ENCODE measurements at places on chromosomes 4 and X.

DNA sequence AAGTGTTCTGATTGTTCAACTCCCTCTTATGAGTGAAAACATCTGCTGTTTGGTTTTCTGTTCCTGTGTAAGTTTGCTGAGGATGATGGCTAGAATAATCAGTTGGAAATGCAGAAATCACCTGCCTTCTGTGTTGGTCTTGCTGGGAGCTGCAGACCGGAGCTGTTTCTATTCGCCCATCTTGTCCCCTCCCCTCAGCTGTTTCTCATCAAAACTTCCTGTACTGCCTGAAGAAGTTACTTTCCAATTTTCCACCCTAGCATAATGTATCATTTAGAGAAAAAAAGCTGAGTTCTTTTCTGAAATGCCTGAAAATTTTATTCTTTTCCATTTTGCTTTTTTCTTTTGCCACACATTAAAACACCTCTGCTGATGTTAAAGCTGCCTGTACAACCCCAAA is 167.6 kb downstream of the TEX13A start:
- DNase-seq, result no peak

DNA sequence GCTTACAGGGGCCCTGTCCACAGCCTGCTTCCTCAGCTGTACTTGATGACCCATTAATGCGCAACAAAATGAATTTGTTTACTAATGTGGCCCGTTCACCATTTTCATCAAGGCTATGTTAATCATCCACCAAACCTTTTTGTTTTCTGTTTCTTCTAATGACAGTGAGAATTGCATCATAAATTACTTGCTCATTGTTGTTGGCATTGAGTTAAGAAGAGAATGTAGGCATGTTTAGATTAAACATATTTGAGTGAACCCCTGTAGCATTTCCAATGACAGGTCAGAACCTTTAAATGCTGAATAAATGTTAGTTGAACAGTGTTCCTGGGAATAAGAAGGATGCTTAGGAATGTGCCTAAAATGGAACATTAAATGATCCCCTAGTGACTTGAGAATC is 183.4 kb downstream of the SPRY1 start:
- no peak for DNase-seq

- no peak for DNase-seq
Measured at GRCh38 chr4:99091216-99091575, 2.6 kb upstream of the ADH5 start.

- DNase-seq, result no peak
Measured at GRCh38 chr4:84497504-84498202, 1.4 kb downstream of the NKX6-1 start.
